ENCODE measurements at places on chromosomes 13 and 19.

DNA sequence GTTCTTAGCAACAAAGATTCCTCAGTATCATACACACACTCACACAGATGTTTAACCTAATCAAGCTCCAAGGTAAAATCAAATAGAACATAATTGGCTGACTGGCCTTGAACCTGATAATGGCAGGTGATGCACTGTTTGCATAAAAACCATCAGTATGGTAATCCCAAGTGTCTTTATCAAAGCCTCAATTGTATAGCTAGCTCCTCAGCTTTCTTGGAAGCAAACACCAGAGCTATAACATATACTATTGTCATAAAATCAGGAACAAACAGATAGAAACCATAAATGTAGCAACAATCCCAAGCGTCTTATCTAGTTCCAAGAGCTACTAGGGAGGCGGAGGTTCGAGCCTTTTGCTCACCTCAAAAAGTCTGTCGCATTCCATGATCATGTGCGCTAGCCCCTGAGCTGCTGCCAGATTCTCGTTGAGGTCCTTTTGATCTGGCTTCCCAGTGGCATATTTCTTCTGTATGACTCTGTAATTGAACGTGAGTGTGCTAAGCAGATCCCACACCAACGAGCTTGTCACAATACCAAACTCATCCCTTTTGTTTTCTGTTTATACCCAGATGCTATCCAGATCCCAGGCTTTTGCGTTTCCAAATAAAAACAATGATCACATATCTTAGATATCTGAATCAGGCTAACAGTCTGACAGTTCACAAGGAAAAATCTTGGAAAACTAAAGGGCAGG is 95.3 kb downstream of the KL start:
- DNase-seq: no peak

DNA sequence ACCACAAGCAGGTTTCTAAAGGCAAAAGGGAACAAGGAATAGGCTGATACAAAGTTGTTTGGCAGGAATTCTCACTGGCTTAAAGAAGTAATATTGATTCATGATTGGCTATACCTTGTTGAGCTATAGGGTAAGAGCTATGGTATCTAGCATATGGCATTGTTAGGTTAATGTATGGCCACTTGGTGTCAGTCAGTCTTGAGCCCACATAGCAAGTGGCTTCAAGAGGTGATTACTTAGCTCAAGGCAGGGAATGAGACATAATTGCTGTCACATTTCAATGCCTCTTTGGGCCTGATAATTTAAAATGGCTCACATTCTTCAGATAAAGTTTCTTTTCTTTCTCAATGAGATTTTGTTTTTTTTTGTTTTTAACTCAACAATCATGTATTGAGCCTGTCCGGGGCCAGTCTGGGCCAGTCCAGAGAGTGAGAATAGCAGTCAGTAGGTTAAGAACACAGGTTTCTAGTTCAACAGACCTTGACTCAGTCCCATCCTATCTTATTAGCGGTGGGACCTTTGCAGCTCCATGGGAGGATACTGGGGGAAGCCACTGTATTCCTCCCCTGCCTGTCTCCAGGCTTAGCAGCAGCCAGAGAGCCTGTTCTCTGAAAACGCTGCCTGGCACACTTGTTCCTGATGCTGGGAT is 45.8 kb upstream of the RCBTB2 start:
- DNase-seq: no peak

DNA sequence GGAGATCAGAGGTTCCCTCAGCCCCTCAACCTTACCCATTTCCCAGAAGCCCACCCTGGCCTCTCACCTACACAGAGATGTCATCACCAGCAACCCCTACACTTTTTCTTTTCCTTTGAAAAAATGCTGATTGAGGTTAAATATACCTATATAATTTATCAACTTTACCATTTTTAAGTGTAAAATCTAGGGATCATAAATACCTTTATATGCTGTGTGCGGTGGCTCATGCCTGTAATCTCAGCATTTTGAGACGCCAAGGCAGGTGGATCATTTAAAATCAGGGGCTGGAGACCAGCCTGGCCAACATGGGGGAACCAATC is 3.1 kb downstream of the KIR2DL4 start:
- no peak for DNase-seq

GRCh38 chr13:96710166-96710862 is 284.0 kb downstream of the OXGR1 start:
- no peak for DNase-seq

- DNase-seq: no peak
Observed at GRCh38 chr19:2865334-2866100, 1.6 kb upstream of the ZNF556 start.

DNA sequence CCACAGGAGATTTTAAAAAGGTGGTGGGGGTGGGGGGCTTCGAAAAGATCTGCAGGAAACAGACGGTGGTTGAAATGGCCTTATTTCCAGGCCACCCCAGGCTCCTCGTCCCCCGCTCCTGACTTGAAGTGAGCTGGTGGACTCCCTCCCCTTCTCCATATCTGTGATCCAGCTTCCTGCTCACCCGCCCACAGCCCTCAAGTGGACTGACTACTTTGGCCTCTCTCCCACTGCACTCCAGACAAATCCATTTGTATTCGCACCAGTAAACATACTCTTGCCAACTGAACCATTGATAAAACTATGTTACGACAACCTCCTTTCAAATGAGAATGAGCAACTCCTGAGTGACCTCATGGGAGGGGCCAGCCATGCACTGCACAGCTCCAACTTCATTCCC is 259.5 kb downstream of the COL4A1 start:
- DNase-seq: peak; percentile 65

- no peak for DNase-seq
Observed at GRCh38 chr13:100110269-100110668, 21.4 kb downstream of the PCCA start.

GRCh38 chr19:8571006-8571411 is 6.2 kb downstream of the MYO1F start:
- DNase-seq: no peak

DNA sequence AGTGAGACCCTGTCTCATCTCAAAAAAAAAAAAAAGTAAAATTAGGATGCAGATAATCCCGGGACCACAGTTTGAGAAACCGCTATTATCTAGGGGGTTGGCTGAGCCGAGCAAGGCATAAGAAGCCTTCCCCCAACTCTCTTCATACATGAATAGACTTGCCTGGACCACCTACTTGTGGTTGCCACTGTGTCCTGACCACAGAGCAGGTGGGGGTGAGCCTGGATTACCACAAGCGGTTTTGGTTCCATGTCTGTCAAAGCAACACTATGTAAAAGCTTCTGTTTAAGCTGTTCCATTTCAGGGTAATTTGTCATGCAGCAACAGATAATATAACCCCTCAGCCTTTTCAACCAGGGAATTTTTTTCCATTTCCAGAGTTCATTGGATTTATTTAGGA is 3.3 kb upstream of the NAPA start:
- no peak for DNase-seq

GRCh38 chr13:43113603-43114002 is 90.2 kb downstream of the DNAJC15 start:
- DNase-seq: no peak

DNA sequence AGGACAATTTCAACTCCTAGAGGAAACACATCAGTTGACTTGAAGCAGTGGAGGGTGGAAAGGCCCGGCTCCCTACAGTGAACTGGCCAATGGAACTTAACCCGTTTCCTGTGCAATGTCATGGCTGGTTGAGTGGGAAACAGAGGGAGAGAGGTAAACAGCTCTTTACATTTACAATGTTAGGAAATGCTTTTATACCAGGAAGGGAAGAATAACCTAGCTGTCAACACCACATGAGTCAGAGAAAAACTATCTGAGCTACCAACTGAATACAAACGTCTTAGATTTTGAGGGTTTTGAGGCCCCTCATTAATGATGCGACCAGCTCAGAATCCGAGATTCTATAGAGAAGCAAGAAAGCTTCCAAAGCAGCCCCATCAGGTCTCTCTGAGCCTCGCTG is 36.7 kb downstream of the CARD8 start:
- DNase-seq: no peak

- no peak for DNase-seq
Observed at GRCh38 chr19:17409990-17410389, 4.6 kb upstream of the BST2 start.

DNA sequence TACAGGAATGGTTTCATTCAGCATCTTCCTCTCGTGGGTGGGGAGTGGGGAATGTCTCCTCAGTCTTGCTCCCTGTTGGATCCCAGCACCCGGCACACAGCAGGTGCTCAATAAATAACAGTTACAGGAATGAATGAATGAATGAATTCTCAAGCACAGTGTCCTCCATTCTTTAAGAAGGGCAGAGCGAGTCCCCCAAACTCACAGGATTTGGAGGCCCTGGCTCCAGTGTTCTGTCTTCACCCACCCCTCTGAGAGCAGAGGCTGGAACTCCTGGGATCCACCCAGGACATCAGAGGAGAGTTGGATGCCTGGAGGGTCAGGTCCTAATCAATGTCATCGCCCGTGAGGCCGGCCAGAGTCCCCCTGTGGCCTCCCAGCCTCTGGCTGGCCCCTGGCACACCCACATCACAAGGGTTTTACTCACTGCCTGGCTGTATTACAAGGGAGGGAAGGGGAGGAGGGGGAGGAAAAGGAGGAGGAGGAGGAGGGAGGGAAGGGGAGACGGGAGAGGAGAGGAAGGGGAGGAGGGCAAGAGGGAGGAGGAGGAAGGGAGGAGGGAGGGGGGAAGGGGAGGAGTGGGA is 8.7 kb upstream of the CREB3L3 start:
- DNase-seq: no peak

GRCh38 chr19:42124386-42124901 is 7.8 kb downstream of the POU2F2 start:
- no peak for DNase-seq

- no peak for DNase-seq
Observed at GRCh38 chr13:74465271-74465670, 331.1 kb upstream of the KLF12 start.

DNA sequence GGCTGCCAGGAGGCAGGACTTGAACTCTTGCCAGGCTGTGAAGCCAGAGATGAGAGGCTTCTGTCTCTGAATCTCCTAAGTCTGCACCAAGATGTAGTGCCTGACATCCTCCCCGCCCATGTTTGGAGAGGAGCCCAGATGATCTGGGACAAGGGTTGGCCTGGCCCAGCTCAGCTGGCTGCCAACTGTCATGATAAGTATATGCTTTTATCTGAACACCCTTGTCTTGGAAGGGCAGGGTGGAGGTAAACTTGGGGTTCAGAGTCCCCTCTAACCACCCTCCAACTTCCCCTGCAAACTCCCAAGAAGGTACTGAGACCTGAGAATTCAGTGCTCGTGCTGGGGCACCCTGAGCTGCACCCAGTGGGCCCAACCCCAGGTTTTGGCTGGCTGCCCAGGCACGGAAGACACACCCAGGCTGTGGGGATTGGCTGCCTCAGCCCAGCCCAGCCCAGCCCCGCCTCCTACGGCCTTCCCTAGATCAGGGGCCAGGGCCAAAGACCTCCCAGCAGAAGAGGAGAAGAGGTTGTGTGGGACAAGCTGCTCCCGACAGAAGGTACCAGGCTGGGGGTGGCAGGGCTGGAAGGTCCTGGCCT is at the start of gene CYP4F12:
TSS of gene CYP4F12 (plus strand) at position 508 of the 596 bp plus-strand sequence. CDS start 443 bp downstream, outside the sequence.
- DNase-seq: no peak

DNA sequence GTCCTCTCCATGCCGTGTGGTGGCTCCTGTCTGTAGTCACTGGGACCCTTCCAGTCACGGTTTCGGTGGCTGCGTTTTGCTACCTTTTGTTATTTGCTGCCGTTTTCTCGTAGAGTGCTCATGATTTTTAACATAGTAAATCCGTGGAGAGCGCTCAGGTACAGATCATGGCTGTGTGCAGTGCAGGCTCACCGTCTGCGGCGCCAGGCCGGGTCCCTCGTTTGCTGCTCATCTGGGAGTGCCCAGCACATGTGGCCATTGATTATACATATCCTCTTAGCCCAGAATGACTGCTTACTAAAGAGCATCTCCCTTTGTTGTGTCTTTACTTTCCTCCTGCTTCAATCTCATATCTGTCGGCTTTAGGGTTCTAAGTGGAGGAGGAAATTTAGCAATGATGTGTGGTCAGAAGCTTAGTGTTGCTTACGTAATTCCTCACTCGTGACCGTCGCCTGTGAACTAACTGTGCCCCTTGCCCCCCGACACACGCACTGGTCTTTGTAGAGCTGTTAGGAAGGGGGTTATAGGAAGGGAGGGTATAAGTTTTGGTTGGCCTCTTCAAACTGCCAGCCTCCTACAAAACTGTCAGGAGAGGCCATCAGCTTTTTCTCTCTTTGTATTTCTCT is 31.8 kb downstream of the TFDP1 start:
- DNase-seq: no peak

DNA sequence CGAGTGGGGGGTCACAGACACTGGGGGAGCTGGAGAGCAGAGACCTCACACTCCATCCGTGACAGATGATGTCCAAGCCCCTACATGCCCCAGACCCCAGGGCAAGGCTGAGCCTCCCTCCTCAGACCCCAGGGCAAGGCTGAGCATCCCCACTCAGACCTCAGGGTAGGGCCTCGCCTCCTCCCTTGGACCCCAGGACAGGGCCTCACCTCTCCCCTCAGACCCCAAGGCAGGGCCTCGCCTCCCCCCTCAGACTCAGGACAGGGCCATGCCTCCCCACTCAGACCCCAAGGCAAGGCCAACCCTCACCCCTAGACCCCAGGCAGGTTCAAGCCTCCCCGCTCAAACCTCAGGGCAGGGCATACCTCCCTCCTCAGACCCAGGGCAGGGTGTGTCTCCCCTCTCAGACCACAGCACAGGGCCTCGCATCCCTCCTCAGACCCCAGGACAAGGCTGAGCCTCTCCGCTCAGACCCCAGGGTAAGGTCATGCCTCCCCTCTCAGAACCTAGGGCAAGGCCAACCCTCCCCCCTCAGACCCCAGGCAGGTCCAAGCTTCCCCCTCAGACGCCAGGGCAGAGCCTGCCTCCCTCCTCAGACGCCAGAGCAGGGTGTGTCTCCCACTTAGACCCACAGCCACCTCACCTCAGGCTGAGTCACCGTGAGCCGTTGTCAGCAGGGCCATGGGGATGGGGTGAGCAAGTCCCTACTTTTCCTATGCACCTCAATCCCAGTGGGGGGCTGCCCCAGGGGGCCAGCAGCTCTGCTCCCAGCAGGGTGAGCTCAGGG is 1.7 kb upstream of the S1PR4 start:
- no peak for DNase-seq

DNA sequence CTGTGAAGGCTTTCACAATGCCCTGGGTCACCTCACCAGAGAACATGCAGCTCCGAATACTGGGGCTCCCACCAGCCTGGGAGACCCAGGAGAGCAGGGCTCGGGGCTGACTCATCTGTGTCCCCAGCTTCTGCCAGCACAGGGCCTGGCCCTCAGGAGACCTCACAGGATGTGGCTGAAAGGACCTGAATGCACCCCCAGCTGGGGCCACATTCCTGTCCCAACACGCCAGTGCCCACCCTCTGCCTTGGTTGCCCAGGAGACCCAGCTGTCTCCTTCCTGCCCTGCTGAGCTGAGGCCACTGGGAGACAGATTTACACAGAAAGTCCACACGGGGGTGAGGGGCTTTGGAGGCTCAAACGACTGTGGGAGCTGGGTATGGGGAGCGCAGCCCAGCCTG is 11.9 kb downstream of the BCAT2 start:
- DNase-seq: no peak

- no peak for DNase-seq
Observed at GRCh38 chr19:9916719-9917118, 19.6 kb downstream of the OLFM2 start.

GRCh38 chr19:27792576-27793127 is 1420.3 kb downstream of the UQCRFS1 start:
- no peak for DNase-seq

- DNase-seq: no peak
Observed at GRCh38 chr13:24878340-24878739, 114.4 kb downstream of the RNF17 start.

GRCh38 chr13:99657848-99658260 is 156.6 kb downstream of the TM9SF2 start:
- DNase-seq: no peak

GRCh38 chr19:36418287-36419001 is at the start of gene ZFP82:
ZFP82 (minus strand) TSS chr19:36418644; CDS start chr19:36409789, 8,855 bp downstream.
- peak; percentile 44 for DNase-seq

- DNase-seq: no peak
Observed at GRCh38 chr13:66353664-66354063, 876.5 kb downstream of the PCDH9 start.
